Activated T-helper 9 cell treated with anti-CD3 and anti-CD28 coated beads, Interleukin-2, amount 50 U/mL, for 16 hours (primary cell): ENCODE measurements at places on chromosomes 12 and 14.

GRCh38 chr12:101050631-101051030 is 159.4 kb downstream of the SLC5A8 start:
- no peak for DNase-seq

GRCh38 chr12:50845021-50845647 is 2.4 kb downstream of the TMPRSS12 start:
- no peak for DNase-seq

DNA sequence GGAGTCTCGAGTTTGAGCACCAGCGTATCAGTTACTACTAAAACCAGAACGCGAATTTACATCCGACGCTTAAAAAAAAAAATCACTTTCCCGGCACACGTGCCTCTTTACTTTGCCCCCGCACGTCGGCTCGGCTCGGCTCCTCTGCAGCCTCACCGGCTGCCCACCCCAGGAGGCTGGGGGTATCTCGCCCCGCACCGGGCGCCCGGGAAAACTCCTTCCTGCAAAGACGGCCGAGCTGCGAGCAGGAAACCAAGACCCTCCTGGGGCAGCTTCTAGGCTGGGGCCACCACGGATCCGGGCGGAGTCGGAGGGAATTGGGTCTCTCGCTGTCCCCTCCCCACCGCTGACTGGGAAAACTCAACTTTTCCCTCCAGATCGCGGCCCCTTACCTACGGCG is 610 bp downstream of the VSIG10 start:
- DNase-seq: no peak

DNA sequence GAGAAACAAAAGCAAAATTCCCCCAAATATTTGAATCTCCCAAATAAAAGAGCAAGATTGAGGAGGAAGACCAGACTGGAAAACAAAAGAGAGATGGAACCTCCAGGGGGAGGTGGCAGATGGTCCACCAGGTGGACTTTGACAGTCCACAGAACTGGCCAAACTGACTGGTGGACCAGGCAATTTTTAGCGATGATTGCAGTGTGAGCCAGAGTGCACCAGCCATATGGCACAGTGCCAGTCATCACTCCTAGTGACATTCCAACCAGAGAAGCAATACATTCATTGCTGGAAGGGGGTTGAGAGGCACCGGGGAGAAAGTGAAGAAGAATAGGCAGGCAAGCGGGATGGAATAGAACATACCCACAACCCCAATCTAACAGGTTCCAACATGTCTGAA is 182.9 kb downstream of the EXOC5 start:
- no peak for DNase-seq

DNA sequence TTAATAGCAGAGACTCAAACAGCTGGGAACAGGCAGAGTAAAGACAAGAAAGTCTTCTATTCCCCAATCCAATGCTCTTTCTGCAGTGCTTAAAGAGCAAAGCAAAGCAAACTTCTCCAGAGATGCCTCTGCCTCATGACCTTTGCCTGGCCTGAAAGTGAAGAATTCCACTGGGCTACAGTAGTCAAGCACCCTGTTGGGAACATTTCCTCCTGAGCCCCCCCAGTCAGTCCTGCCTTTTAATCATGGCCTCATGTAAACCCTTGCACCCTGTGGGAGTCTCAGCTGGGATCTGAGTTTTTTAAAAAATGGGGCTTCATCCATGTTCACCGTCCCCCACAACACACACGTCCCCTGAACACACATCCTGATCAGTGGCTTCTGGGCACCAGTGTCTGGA is 62.7 kb upstream of the TSPAN11 start:
- no peak for DNase-seq

DNA sequence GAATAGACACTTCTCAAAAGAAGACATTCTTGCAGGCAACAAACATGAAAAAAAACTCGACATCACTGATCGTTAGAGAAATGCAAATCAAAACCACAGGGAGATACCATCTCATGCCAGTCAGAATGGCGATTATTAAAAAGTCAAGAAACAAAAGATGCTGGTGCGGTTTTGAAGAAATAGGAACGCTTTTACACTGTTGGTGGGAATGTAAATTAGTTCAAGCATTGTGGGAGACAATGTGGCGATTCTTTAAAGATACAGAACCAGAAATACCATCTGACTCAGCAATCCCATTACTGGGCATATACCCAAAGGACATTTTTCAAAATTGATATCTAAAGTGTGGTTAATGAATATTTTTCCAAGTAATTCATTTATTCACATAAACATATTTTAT is 39.6 kb upstream of the LIN7A start:
- no peak for DNase-seq

DNA sequence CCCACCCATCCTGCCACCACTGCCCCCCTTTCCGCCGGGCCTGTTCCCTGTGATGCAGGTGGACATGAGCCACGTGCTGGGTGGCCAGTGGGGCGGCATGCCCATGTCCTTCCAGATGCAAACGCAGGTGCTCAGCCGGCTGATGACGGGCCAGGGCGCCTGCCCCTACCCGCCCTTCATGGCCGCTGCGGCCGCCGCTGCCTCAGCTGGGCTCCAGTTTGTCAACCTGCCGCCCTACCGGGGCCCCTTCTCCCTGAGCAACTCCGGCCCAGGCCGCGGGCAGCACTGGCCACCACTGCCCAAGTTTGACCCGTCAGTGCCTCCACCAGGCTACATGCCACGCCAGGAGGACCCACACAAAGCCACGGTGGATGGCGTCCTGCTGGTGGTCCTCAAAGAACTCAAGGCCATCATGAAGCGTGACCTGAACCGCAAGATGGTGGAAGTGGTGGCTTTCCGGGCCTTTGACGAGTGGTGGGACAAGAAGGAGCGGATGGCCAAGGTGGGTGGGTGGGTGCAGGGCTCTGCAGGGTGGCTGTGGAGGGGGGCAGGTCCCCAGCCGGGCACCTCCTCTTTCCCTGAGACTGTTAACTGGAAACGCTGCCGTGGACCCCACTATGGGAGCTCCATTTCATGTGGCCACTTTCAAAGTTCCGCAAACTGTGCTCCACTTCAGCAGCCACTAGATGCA is 10.8 kb downstream of the SETD1B start:
- no peak for DNase-seq

- no peak for DNase-seq
Observed at GRCh38 chr14:100503251-100503650, 84.0 kb downstream of the BEGAIN start.

DNA sequence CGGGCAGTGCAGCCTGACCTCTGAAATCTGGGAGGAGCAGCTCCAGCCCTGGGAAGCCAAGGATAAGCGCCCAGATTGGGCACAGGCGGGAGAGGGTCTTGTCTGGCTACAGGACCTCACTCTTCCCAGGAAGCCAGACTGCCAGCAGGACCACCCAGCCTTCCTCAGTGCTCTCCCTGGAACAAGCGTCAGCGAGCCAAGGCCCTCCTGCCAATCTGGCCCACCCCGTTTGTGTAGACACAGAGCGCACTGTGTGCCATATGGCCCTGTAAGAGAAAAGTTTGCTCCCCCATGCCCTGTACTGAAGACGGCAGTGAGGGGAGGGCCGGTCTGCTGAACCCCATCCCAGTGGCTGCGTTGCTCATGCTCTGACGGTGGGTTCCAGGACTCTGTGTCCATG is 1.2 kb upstream of the C14orf180 start:
- no peak for DNase-seq

GRCh38 chr12:121357331-121357730 is 5.1 kb upstream of the ANAPC5 start:
- DNase-seq: no peak

DNA sequence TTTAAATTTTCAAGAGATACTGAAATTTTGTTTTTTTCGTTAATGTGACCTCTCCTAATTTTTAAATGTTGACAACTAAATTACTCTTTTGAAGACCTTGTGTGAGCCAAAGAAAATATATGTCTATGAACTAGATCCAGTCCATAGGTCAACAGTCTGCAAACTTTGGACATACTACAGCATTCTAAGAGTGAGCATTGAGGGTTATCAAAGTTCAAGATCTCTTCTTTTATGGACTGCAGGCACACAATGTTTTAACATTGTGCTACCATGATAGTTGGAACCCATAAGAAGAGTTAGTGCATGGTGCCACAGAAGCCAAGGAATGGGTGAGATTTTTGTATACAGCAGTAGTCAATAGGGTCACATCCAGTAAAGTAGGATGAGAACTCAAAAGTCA is 43.0 kb upstream of the ACSS3 start:
- no peak for DNase-seq

DNA sequence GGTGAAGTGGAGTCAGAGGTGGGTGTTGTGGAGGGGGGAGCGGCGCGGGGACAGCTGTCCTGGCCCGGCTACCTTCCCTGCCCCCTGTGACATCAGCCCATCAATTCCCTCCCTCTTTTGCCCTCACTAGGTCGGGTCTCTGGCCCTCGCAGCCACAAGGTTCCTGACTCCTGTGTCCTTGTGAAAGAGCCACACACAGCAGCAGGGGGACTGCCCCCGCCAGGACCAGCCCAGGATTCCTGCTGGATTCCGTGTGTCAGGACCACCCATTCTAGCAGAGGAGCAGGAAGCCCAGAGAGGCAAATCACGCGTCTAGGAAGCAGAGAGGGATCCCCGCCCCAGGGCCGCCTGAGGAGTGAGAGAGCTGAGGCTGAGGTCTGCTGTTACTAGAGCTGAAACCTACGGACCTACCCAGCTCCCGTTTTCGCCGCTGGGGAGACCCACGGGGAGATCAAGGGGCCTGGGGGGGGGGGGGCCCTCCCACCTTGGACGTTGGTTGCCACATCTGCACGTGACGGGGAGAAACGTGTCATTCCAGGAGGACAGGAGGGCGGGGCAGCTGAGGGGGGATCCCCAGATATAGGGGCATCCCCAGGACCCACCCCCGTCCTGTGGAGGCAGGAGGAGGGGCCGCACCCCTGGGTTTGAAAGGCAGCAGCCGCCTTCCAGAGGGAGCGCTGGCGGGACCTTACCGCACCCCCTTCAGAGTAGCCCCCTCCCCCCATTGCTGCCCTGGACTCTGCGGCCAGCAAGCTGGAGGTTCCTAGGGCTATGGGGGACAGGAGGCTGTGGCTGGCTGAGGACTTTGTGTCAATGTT is 12.5 kb upstream of the INF2 start:
- peak; percentile 46 for DNase-seq

GRCh38 chr12:112018571-112019237 is 5.5 kb downstream of the ERP29 start:
- no peak for DNase-seq

- DNase-seq: no peak
Observed at GRCh38 chr12:124876171-124876570, 12.5 kb upstream of the SCARB1 start.

GRCh38 chr14:101520621-101521472 is 40.4 kb upstream of the DIO3 start:
- no peak for DNase-seq

DNA sequence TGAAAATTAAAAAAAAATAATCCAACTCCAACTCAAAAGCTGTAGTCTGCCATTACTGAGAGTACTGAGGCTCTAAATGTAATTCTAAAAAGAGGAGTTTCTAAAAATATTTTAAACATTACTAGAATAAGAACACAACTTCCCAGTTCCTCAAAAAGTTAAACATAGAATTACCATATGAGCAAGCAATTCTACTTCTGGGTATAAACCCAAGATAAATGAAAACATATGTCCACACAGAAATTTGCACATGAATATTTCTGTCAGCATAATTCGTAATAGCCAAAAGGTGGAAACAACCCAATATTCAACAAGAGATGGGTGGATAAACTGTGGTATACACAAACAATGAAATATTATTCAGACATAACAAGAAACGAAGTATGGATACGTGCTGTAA is 15.0 kb upstream of the NR2C1 start:
- no peak for DNase-seq

DNA sequence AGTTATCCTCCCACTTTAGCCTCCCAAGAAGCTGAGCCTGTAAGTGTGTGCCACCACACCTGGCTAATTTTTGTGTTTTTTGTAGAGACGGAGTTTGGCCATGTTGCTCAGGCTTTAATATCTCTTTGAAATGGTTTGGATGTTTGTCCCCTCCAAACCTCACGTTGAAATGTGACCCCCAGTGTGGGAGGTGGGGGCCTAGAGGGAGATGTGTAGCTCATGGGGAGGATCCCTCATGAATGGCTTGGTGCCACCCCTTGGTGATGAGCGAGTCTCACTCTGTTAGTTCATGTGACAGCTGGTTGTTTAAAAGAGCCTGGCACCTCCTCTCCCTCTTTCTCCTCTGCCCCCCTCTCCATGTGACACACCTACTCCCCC is 23.6 kb upstream of the TTC7B start:
- DNase-seq: no peak

DNA sequence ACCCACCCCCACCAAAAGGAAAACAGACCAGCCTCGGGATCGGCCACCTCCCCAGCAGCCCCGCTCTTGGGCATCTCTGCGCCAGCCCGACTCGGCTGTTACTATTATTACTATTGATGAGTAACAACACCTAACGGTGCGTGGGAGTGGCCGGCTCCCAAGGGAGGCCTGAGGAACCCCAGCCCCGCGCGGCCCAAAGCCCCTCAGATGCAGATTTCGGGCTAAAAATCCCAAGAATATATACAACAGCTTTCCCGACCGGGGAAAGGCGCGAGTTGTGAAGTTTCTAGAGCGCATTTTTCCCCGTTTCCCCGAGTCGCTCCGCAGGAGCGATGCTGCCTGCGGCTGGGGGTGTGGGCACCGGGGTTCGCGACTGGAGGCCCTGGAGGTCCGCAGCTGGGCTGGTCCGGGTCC is 565 bp downstream of the NT5DC3 start:
- DNase-seq: peak; percentile 12

GRCh38 chr12:11732023-11732422 is 82.5 kb downstream of the ETV6 start:
- DNase-seq: no peak

GRCh38 chr12:49220972-49221371 is 32.1 kb upstream of the TUBA1A start:
- no peak for DNase-seq

DNA sequence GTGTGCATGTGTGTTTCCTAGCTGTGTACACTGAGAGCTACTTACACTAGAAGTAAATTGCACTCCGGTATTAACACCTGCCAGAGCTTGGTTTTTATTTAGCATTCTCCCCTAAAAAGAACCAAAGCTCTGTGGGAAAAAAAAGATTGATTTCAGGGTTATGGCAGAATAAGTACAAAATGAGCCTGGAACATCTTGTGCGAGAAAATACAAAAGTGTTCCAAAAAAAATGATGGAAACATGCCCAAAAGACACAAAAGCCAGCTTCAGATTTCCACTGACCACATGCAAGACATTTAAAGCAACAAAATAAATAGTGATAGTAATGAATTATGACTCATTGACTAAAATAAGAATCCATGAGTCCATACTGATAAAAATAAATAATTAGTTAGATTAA is 188.3 kb downstream of the GXYLT1 start:
- no peak for DNase-seq

DNA sequence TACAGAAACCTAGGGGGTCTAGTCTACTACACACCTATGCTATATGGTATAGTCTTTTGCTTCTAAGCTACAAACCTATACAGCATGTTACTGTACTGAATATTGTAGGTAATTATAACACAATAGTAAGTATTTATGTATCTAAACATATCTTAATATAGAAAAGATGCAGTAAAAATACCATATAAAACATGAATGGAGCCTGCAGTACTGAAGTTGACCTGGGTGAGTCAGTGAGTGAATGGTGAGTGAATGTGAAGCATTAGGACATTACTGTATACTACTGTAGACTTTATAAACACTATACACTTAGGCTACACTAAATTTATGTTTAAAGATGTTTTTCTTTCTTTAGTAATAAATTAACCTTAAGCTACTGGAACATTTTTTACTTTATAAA is 13.1 kb upstream of the ABCD2 start:
- DNase-seq: no peak

GRCh38 chr12:129701631-129702101 is 202.2 kb downstream of the TMEM132D start:
- DNase-seq: no peak
